ENCODE measurements at places on chromosomes 7 and 10.

- DNase-seq, result no peak
These were observed 263.1 kb upstream of the HGF start for GRCh38 chr7:82032901-82033300.

GRCh38 chr7:26675143-26675887, 189.1 kb downstream of the SKAP2 start:
- no peak for DNase-seq

DNA sequence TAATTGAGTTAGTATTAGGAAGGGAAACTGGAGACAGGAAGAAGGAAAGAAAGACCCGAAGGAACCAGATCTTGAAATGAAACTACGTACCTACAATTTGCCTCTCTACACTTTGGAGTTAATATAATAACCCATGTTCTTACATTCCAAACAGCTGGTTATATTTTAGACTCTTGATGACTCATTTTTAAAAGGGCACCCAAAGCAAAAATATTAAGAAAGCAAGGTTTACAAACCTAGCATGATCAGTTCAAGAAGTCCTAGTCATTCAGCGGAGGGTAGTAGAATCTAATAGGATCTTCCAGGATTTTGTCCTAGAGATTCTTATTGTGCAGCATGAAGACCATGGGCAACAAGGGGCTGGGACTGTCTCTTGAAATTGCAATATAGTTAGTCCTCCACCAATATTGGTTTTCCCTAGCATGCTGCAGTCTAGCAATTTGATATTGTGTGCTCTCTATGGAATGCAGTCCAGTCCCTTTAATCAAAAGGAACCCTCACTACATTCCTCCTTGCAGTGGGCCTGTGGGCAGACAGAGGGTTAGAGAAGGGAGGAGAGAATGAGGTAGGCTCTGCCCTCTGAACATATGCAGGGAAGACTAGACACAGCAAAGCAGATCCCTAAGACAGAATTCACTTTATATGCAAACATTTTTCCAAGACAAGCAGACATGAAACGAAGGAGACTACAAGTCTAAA, 230.3 kb downstream of the INHBA start:
- DNase-seq, result no peak

DNA sequence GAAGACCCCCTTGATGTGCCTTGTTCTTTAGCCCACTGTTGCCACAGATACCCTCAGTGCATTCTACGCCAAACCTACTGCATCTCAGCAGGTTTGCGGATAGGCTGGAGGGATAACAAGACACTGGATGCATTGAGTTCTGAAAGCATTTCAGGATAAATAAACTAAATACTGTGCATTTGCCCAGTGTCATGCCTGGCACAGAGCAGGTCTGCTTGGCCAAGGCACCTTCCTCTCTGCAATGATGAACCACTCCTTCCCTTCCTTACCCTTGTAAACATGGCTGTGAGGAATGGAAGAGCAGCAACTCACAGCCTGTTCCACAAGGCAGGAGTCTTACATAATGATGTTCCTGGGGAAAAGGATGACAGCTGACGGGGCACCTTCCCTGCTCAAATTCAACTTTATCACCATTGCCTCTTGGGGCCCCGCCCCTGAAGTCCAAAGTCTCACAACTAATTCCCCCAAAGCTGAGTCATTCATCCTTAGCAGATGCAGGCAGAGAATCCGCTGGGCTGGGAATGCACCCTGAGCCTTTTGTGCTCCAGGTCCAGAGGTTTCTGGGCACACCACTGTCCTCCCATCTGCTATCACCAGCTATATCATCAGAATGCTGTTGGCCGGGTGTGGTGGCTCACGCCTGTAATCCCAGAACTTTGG, 11.6 kb downstream of the DDX56 start:
- no peak for DNase-seq

DNA sequence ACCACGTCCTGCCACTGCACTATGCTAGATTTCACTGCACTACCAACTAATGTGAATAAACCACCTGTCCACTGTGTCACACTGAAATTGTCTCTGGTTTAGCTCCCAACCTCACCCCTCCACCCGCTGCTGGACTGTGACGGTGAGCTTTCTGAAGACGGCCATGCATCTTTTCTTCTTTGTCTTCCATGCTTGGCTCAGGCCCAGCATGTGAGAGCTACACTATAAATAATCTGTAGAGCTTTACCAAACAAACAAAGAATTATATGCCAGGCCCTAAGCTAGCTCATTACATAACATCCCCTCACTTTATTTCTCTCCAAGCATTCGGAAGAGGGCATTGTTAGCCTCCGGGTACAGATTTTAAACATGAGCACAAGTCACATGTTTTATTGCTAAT, 633.2 kb downstream of the TNS3 start:
- DNase-seq, result no peak

DNA sequence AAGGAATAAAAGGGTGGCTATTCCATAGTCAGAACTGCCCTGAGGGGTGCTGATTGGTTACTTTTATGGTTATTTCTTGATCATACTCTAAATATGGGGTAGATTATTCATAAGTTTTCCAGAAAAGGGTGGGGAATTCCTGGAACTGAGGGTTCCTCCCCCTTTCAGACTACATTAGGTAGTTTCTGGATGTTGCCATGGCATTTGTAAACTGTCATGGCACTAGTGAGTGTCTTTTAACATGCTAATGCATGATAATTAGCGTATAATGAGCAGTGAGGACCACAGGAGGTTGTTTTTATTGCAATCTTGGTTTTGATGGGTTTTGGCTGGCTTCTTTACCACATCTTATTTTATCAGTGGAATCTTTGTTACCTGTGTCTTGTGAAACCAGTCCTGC, 26.5 kb upstream of the POT1 start:
- no peak for DNase-seq

DNA sequence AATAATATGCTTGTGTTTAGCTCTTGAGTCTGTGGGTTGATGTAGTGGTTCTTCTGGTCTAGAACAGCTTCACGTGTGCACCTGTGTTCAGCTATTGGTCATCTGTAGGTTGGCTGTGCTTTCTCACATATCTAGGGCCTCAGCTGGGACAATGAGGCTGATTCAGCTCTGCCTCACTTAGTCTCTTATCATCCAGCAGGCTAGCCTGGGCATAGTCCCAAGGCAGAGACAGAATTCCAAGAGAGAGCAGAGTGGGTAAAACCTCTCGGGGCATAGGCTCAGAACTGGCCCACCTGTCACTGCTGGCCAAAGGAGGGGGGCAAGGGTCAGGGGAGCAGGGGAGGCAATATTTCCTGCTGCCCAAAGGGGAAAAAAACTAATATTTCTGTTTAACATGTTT, 32.0 kb upstream of the MXI1 start:
- DNase-seq, result no peak

DNA sequence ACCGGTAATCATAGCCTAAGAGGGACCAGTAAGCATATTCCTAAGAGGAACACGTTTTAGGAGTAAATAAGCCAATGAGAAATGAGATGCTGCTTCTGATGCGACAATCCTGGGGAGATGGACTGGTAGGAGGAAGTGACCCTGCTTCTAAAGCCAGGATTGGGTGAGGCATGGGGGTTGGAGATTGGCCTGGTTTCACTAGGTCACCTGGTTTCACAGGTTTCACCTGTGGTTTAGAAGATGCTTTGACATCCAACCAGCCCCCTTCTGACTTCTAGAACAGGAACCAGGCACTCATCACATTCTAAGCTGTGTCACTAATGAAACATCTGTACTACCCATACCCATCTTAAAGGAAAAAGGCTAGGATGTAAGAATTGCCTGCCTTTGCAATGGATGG, 53.0 kb upstream of the BAMBI start:
- DNase-seq, result no peak

GRCh38 chr10:46234431-46235060, 52.3 kb upstream of the ANTXRL start:
- DNase-seq, result no peak

- DNase-seq, result no peak
These were observed 22.7 kb upstream of the SMNDC1 start for GRCh38 chr10:110327262-110327914.
